ENCODE measurements at places on chromosomes 5 and 9. TPM values are rescaled to one million over a fixed set of nuclear protein-coding genes. Genes with fewer than 3 reads are reported as not detected.
A peak's percentile ranks its signal among the peaks of the same experiment; 100 is the strongest.

LRRC70 gene
- total RNA-seq, result 0.54 TPM

UBE2QL1 gene
- not detected for total RNA-seq

SWI5 gene
- total RNA-seq, result 27.7 TPM

PCDHGB3 gene
- total RNA-seq, result 0.56 TPM

RNF183 gene
- not detected for total RNA-seq

- no peak for DNase-seq
These were observed 369.8 kb downstream of the TMEM232 start for GRCh38 chr5:110356677-110357076.

DNA sequence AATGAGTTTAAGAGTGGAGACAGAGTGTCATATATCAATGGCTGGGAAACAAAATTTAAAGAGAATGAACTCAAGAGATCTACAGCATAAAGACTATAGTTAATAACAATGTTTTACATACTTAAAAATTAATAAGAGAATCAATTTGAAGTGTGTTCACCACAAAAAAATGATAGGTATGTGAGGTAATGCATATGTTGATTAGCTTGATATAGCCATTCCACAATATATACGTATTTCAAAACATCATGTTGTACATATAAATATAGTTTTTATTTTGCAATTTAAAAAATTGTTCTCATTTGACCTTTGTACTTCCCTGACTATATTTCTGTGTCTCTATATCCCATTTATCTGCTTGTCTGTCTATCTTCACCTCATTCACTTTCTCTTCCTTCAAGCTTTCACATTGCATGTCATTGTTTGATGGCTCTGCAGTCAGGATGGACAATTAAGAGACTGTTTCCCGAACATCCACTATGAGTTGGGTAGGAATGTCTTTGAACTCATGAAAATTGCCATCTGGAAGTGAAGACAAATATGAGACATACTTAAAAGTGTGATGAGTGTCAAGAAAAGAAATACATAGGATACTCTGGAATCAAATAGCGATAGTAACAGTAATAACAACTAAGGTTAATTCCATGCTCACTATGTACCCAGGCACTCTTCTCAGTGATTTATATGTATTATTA, 359.9 kb upstream of the ACTBL2 start:
- DNase-seq, result no peak

TIMD4 gene
- not detected for total RNA-seq

GRCh38 chr9:91488341-91488740, 64.7 kb upstream of the NFIL3 start:
- no peak for DNase-seq

- DNase-seq, result no peak
These were observed 265.8 kb upstream of the IRX4 start for GRCh38 chr5:2148312-2149194.

DNA sequence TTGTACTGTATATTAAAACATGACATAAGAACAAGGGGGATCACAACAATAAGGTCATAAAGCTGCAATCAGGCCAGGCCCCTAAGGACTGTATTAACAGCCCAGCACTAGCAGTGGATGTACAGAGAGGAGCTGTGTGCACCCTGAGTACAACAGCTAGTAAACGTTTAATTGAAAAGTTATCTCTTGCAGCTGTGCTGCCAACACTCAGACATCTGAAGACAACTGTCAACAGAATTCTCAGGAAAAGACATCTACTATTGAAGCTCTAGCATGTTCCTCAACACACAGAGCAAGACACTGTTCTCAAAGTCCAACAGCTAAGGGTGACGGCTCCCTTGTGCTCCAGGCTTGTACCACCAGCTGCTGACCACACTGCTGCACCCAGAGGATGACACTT, 199.6 kb downstream of the DCP2 start:
- no peak for DNase-seq

ANKH gene
- 65.7 TPM for total RNA-seq

ENTPD8 gene
- not detected for total RNA-seq

- no peak for DNase-seq
These were observed 34.9 kb downstream of the EXD3 start for GRCh38 chr9:137387891-137388560.

GRCh38 chr5:1880377-1881025, 2.2 kb downstream of the IRX4 start:
- no peak for DNase-seq

SUSD3 gene
- total RNA-seq, result not detected

GALT gene
- total RNA-seq, result 21.3 TPM

DNA sequence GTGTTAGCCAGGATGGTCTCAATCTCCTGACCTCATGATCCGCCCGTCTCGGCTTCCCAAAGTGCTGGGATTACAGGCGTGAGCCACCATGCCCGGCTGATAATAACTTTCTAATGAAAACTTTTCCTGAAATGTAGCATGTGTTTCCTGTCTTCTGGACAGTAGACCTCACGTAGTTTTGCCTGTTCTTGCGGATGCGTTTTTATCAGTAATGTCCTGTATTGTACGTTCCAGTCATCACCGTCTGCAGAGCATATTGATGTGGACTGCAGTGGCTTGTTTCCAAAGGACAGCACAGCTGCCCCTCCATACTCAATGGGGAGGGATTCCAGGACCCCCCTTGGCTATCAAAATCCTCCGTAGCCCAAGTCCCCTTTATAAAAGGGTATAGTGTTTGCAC, 12.8 kb downstream of the EXOC3 start:
- DNase-seq, result no peak

GRCh38 chr5:41043109-41043747, 27.9 kb downstream of the MROH2B start:
- no peak for DNase-seq

DNA sequence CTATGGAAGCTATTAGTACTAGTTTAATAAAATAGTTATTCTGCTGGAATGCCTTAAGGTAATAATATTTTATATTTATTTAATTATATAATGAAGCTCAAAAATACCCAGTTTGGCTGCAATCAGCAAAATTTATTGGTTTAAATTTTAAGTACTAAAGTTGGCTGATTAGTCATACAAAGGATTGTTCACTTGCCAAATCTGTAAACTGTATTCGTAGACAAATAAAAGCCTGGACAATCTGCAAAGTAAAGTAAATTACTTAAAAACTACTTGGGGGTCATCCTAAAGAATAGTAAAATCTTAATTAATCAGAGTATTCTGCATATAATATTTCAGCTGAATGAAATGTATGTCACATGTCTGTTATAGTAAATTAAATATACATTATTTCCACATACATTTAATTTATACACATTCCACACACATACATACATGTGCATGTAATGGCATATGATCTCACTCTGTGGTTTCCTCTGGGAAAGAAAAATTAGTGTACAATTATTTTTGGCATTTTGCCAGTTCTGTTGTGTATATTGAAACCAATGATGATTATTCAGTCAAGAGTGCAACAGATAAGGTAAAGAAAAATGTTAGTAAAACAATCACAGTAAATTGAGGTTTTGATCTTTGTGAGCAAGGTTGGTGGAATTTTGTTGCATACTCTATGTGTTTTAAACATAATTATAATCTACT, 455.9 kb downstream of the CDH9 start:
- peak; percentile 51 for DNase-seq

DNA sequence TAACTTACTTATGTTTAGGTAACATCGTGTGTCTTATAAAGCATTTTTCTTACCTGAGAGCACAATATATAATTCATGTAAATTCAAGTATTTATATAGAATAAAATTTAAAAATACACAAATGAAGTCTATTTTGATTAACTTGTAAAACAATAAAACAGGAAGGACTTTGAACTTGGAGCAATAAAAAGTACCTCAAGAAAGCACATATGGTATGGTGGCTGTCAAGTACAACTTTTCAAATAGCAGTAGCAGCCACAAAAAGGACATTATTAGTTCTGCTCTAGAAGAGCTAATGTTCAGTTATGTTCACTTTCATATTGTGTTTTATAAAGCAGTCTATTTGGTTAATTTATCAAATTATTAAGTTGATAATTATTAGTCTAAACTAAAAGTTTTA, 31.4 kb downstream of the SLF1 start:
- no peak for DNase-seq

DNA sequence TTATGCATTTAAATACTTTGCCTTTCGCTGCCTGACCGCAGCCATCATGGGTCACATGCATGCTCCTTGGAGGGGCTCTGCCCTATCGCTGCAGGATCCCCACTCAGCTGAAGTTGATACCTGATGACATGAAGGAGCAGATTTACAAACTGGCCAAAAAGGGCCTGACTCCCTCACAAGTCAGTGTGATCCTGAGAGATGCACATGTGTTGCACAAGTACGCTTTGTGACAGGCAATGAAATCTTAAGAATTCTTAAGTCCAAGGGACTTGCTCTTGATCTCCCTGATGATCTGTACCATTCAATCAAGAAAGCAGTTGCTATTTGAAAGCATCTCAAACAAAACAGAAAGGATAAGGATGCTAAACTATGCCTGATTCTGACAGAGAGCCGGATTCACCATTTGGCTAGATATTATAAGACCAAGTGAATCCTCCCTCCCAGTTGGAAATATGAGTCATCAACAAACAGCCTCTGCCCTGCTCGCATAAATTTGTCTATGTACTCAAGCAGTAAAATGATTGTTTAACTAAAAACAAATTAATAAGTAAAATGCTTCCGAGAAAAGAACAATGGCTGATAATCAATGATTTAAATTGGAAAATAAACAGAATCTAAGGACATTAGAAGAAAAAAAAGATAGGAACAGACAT, 41.6 kb upstream of the PPP2CA start:
- DNase-seq, result peak; percentile 64

DNA sequence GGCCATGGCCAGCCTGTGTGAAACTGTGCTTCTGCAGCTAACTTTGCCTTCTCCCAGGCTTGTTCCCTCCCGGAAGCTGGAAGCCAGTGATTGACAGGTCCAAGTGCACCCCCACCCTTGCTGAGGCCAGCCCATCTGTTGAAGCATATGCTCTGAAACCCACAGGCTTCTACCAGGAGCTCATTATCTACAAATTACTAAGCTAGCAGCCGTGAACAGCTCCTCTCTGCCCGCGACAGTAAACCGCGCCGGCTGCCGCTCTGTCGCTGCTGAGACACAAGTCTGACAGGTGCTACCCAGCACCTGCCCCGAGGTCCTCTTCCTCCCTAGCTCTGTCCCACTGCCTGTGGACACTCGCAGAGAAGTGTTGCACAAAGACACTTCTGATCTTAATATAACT, 490.9 kb downstream of the GADD45G start:
- no peak for DNase-seq

SCGB3A2 gene
- not detected for total RNA-seq

GRCh38 chr9:20506099-20506900, 116.0 kb downstream of the MLLT3 start:
- no peak for DNase-seq

GABRA1 gene
- not detected for total RNA-seq

DNA sequence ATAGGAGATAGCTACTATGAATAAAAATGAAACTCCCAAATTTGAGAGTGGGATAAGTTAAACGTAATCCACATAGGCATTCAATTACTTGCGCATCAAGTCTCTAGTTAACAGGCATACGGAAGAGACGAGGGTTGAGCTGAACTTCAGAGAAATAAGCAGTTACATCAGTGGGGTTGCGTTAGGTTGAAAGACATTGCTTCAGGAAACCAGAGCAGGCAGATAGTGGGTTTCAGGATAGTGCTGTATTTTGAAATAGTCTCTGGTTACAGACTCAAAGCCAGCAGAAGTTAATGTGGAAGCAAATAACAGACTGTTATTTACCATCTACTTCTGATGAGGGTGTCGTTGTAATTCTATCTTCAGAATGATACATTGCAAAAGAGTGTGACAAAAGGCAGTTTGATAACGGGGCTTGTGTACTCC, 533.4 kb downstream of the PDE4D start:
- DNase-seq, result no peak

GRXCR2 gene
- total RNA-seq, result not detected

RPP25L gene
- total RNA-seq, result 42.8 TPM

- DNase-seq, result no peak
These were observed 334.1 kb downstream of the RFX3 start for GRCh38 chr9:3191715-3192114.

- DNase-seq, result no peak
These were observed 204.0 kb upstream of the PRDM9 start for GRCh38 chr5:23303435-23303834.

SLC36A3 gene
- not detected for total RNA-seq

ZNF474 gene
- 0.56 TPM for total RNA-seq

PCDHB15 gene
- 0.91 TPM for total RNA-seq

TXN gene
- 349 TPM for total RNA-seq

GRCh38 chr9:136501686-136502085, 18.8 kb upstream of the SEC16A start:
- no peak for DNase-seq

- no peak for DNase-seq
These were observed 5.2 kb downstream of the F2R start for GRCh38 chr5:76720988-76721569.

DNA sequence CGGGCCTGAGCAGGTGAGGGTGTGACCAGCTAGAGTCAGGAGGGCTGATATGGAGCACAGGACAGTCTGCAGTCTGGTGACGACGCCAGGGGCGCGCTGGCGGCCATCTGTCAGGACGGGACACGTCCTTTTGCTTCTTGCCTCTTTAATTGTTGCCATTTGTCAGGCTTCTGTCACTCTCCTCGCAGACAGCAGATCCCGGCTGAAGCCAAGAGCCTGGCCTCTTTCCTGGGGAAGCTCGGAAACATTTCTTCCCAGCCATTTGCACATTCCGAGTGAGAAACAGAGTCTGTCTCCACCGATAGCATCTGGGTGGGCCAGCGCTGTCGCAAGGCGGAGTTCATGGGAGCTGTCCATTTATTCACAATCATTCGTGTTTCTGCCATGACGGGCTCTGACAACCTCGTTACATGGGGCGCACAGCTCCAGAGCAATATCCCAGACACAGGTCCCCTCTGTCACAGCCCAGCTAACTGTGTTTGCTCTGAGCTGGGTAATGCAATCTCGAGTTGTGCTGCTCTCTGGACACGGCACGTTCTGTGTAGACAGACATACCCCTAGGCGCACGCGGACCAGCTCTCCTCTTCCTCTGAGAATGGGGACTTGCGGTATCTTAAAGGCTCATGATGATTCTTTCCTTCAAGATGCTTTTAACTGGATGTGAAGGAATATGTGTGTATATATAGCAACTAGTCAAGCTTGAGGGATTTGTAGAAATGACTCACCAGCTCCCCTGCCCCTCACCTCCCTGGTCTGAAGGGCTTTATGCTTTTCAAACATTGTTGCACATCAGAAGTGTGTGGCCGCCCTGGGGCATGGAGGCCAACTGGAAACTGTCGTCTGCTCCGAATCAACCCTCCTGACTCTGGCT, 105.3 kb upstream of the FCN2 start:
- DNase-seq, result no peak

- no peak for DNase-seq
These were observed 131.7 kb downstream of the ADAMTS16 start for GRCh38 chr5:5271786-5272321.

SLC2A6 gene
- total RNA-seq, result 0.32 TPM

DNA sequence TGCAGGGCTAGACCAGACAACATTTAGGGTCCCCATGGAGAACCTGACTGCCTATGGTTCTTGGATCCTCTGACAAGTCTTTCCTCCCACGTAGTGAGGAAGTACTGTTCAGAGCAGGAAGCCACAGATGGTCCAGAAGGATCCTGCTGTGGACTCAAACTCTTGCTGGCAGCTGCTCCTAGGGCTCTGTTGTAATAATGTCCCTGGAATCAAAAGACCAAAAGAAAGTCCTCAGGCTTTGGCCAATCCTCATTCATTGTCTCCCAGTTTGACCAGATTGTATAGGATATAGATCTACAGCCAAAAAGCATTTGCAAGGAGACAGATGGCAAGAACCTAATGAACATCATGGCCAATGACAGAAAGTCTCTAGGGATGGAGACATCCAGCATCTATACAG, 53.9 kb downstream of the SEMA6A start:
- no peak for DNase-seq
